Fibroblast of skin of right biceps (primary cell): ENCODE measurements at places on chromosomes 5 and 9.

- DNase-seq, result peak; percentile 72
Measured at GRCh38 chr5:110651507-110651906, 75.0 kb downstream of the TMEM232 start.

DNA sequence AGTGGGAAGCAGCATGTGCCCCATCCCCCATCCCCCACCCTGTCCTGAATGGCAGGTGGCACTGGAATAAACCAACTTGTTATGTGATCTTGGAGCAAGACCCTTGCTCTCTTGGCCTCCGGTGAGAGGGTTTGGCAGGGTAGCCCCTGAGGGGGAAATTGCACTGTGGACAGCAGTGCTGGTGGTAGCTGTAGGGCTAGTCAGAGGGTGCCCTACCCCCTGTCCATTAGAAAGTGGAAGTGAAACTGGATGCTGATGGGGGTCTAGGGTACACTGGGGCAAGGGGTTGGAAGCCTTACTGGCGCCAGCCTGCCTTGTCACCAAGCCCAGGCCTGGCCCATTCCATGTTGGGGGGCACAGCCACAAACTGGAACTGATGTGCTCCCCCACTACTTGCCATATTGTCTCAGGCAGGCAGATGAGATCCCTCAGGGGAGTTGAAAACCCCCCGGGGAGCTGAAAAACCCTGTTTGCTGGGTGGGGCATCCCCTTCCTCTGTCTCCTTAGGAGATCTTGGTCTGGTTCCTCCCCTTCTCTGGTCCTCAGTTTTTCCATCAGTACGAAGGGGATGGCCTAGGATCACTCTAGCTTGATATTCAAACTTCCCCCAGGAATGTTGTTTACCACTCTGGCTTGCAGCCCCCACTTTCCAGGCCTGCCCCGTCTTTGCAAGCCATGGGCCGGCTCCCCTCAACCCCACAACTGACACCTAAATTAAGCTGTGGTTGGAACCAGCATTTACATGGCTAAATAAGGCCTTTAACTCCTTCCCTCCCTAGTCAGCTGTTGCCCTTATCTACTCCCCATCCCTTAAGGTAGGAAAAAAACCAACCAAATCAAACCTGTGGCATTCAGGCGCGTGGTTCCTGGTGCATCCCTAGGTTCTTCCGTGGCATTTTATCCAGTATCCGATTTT is 14.4 kb upstream of the SYNPO start:
- no peak for DNase-seq

- no peak for DNase-seq
Measured at GRCh38 chr5:91049112-91049511, 334.0 kb downstream of the ARRDC3 start.

- DNase-seq, result no peak
Measured at GRCh38 chr5:94992325-94992724, 292.6 kb downstream of the MCTP1 start.

DNA sequence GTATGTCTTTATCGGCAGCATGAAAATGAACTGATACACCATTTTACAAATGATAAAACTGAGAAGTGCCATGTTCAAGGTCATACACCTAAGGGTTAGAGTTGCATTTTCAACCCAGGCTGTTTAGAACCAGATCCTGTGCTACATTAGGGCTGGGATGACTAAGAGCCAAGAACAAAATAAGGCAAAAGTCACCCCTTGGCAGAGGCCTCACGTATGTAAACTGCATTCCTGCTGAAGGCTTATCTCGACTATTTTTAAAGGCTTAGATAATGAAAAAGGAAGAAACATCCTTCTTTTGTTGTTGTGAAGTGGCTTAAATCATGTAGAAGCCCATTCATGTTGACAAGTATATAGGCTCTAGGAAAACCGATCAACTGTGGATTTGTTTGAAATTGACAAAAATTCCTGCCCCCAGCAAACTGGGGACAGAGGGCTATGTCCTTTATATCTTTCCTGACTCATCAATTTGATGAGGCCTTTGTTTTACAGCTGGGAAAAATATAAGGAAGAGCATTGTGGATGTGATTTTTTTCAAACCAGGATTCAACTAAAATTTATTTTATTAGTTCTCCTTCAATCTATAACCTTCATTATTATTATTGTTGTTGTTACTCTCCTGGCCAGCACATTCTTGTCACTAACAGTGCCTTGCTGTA is 196.5 kb downstream of the SNX18 start:
- peak; percentile 49 for DNase-seq

DNA sequence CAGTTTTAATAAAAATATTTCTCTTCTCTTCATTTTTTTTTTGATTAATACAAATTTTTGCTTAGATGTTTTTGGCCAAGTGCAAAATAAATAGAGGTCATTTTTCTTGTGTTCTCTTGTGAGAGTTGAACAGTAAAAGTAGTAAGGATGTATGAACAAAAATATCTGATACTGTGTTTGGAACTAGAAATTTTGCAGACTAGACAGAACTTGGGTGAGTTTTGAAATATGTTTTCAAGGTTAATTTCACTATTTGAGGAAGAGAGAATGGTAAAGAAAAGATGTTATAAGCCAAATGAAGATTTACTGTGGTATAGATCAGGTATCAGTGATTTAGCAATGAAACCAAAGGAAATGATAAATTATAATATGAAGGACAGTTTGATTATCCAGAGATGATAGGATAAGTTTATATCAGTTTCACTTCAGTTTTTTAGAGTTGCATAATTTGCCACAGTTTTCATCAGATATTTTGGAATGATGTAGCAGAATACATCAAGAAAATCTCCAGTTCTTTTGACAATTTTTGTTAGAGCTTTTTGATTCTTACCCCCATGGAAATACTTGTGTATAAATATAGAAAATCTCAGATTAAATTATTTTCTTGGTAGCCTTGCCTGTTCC is 147.9 kb upstream of the VCAN start:
- no peak for DNase-seq

GRCh38 chr5:130874861-130875417 is 290.1 kb downstream of the HINT1 start:
- DNase-seq, result peak; percentile 14

DNA sequence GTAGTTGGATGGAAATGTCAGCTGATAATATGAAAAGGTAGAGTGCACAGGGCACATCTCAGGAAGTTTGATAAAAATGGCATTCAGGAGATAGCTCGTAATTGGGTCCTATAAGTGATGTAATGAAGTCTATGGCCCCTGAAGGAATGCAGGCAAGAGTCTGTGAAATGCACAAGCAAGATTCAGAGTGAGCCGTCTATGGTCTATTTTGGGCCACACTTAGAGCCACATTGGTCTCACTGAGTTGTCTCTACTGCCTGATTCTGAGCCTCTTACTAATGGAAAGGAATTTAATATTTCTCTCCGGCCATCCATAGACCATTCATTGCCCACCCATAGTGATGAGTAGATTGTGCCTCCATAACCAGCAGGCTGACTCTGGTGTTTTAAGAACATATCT is 111.3 kb upstream of the KCNN2 start:
- peak; percentile 30 for DNase-seq

GRCh38 chr5:55546947-55547346 is 12.2 kb upstream of the PLPP1 start:
- DNase-seq, result no peak

- DNase-seq, result no peak
Measured at GRCh38 chr5:123227216-123227615, 138.2 kb downstream of the PRDM6 start.

- no peak for DNase-seq
Measured at GRCh38 chr9:79976257-79977073, 404.7 kb downstream of the TLE4 start.

DNA sequence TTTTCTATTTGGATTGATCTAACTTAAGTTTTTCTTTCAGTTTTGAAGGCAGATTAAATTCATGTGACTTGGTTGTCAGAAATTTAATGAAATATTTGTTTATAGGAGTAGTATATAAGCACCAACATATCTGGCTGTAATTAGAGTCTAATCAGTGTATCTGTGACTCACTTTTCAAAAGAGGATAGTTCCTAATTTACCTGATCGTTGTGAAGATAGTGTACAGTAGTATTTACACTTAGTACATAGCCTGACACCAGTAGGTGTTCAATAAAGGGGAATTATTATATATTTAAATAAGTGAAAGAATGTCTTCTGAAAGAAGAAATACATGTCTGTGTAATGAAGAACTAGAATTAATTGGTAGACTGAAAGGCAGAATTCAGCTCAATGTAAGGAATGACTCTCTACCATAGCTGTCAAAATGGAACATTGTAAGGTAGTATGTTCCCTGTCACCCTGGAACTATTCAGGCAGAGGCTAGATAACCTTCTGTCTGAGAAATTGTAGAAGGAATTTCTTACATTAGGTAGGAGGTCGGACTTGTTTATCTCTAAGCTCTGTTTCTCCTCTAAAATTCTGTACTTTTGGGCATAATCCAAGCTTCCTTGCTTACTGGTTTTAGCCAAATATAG is 8.6 kb downstream of the TGFBR1 start:
- no peak for DNase-seq

- DNase-seq, result no peak
Measured at GRCh38 chr5:7857926-7858632, 7.1 kb upstream of the CFAP90 start.
